ENCODE measurements at places on chromosomes 5 and 9. TPM values are rescaled to one million over a fixed set of nuclear protein-coding genes. Genes with fewer than 3 reads are reported as not detected.

Gene SPACA9
- 6.0 TPM for total RNA-seq

Gene PBX3
- 64.5 TPM for total RNA-seq

Gene SNX24
- 21.2 TPM for total RNA-seq

Gene PRDM9
- total RNA-seq = not detected

Gene TBC1D2
- 6.7 TPM for total RNA-seq

Gene SPATA31E1
- not detected for total RNA-seq

Gene FOXD4L6
- not detected for total RNA-seq

Gene HACD4
- total RNA-seq = 2.6 TPM

Gene DBH
- total RNA-seq = 1.1 TPM

Gene FCN1
- total RNA-seq = 24.3 TPM

Gene TMEM171
- total RNA-seq = 6.9 TPM

Data from metanephros (tissue), 2 donors.